Activated CD4-positive, alpha-beta memory T cell treated with anti-CD3 and anti-CD28 coated beads, Interleukin-2, amount 10 ng/mL, durations not matched to agents 7 days and 5 days (primary cell): ENCODE measurements at places on chromosomes 7 and 10.

DNA sequence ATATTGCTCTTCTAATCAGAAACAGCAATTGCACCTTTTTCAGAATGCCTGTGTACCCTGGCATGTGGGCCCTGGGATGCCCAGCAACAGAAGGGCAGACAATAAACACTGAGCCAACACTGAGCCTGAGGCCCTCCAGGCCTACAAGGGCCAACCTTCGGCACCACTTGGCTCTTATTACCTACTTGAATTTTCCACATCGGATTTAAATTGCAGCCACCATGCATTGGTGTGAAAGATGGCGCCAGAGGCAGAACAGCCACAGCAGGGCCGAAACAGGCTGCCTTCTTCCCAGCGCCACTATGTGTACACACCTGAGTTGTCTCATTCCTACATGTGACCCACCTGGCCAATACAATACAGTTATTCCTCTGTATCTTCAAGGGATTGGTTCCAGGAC lies 51.4 kb upstream of the EZH2 start:
- no peak for DNase-seq

DNA sequence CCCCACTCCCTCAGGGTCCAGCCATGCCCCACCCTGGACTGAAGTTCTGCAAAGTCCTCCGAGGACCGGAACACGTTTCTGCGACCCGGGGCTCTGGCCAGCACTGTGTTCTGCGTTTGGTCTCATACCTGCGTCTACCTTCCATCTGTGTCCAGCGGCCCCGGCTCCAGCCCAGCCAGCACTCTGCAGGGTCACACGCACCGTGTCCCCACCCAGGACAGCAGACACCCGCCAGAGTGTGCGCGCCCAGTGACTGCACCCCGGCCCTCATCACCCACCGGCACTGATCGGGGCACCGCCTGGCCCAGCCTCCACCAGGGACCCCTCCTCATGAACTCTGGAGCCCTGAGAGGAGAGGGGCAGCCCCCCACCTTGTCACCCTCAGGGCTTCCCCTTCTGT lies 20.3 kb downstream of the SLC29A4 start:
- no peak for DNase-seq

- no peak for DNase-seq
Measured at GRCh38 chr10:30476511-30477155, 42.6 kb downstream of the MAP3K8 start.

GRCh38 chr10:5498791-5499492 lies 428 bp downstream of the CALML5 start:
- no peak for DNase-seq

DNA sequence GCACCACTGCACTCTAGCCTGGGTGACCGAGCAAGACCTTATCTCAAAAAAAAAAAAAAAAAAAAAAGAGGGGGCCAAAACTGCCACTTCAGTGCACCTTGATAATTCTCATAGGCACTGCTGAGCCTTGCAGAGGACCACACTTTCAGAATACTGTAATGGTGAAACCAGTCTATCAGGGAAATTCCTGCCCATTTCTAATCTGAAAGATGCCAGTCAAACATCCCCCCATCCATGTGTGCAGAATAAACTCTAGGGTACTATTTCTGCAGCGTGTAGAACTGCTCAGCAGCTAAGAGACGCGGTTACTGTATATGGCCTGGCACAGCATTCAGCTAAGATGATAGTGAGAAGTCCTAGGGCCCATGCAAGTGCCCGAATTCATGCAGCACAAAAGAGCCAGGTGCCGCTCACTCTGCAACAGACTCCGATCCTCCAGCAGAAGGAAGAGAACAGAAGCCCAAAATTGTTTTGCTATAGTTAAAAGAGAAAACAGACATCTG lies 286.8 kb upstream of the KLF14 start:
- DNase-seq, result no peak

GRCh38 chr10:29212597-29212996 lies 76.3 kb upstream of the LYZL1 start:
- no peak for DNase-seq

DNA sequence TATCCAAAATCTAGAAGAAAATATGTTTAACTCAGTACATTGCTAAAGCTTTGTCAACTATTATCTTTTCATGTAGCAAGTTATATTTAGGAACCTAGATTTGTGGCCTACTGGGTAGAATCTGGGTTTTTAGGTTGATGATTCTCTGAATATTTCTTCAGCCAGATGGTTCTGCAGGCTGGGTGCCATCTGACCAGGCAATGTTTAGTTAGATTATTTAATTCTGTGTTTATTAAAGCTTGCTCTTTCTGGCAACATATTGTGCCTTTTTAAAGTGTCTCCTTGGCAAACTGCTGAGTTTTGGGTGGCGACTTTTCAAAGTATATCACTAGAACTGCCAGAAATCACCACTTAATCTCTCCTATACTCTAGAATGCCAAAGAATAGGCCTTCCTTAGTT lies 114.1 kb downstream of the LHFPL3 start:
- DNase-seq, result no peak

- DNase-seq, result no peak
Measured at GRCh38 chr7:89495704-89496103, 658.6 kb upstream of the STEAP1 start.

- DNase-seq, result no peak
Measured at GRCh38 chr7:26319636-26320035, 28.0 kb downstream of the SNX10 start.

DNA sequence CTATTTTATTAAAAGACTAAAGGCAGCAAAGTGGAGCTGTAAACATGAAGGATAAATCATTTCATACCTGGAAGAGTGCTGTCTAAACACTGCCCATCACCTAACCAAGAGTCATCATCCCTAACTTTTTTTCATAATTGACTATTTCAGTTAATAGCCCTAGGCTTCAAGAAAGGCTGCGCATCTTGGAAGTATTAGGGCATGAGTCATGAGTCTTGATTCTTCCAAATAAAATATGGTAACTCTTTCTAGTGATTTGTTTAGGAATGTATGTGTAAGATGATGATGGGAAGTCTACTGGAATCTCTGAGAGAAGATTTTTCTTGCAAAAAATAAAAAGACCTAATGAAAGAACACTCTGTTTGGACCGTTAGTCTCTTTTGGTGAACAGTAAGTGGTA lies 207.7 kb upstream of the AHR start:
- no peak for DNase-seq
